ENCODE measurements at places on chromosomes 4 and X.

- DNase-seq = no peak
These were observed 514.0 kb upstream of the DIAPH2 start for GRCh38 chrX:96170626-96171025.

- no peak for DNase-seq
These were observed 13.4 kb upstream of the NHS start for GRCh38 chrX:17361620-17362019.

- no peak for DNase-seq
These were observed 17.5 kb downstream of the STAP1 start for GRCh38 chr4:67576059-67576466.

DNA sequence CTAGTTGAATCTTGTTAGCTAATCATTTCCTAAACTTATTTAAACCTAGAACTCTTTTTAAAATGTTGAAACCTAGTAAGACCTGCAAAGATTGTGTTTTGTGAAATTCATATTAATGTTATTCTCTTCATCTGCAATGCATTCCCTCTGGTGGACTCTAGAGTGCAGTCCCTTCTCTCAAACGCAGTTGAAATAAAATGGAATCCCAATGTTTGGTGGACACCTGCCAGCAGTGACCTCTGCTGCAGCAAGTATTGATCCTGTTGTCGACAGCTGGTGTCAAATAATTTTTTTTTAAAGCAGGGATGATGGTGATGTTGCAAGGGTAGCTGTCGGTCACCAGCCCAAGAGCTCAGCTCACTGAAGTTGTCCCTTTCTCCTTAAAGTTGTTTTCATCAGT lies 492.0 kb downstream of the ZIC3 start:
- DNase-seq = no peak

- no peak for DNase-seq
These were observed 4.1 kb downstream of the AFF1 start for GRCh38 chr4:86938771-86939520.

DNA sequence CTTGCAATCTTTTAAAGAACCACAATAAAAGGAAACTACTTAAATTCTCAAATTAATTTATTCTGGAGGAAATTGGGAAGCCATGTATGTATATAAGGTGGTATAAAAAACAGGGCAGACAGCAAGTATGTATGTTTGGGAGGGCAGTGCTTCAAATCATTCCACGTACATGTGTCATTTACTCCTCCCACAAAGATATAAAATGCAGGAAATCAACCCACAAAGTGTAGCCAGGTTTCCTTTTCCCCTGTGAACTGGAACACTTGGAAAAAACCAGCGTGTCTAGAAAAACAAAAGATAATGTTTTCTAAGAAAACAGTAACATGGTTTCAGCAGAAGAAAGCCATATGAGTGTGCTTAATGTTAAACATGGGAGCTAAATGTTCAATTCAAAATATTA lies 156.7 kb upstream of the FAM47A start:
- no peak for DNase-seq

GRCh38 chrX:17674601-17675000 lies 62.7 kb upstream of the SCML1 start:
- no peak for DNase-seq

- DNase-seq = no peak
These were observed 21.1 kb downstream of the RASSF6 start for GRCh38 chr4:73599182-73599581.

DNA sequence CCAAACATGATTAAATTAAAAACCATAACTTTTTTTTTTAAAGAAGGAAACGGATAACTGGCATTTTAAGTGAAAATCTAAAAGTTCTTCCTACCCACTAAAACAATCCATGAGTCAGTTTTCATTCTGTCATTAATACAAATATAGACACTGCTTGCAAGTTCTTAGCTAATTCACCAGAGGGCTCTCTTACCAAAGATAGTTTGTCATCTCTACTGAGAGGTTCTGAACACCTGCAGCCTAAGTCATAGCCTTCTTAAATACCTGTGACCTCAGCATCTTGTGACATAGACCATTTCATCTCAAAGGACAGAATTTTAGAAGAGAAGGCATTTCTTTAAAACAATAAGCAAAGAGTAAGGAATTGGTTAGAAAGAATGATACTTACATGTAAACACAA lies 65.3 kb upstream of the FAM120C start:
- no peak for DNase-seq

DNA sequence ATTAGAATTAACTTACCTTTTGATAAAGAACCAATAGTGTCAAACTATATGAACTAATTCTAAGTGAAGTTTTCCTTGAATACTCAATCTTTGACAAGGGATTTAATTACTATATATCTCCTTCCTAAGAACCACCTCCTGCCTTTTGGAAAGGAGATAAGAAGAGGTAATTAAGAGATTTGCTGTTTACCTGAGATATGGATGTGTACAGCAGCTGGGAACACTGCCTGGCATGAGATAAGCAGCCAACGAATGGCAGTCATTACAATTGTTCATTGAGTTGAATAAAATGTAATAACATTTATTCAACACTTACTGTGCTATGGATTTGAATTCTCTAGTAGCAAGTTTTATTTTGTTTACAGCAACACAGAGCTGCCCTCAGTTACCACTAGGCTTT lies 407.1 kb downstream of the SPOCK3 start:
- DNase-seq = no peak

DNA sequence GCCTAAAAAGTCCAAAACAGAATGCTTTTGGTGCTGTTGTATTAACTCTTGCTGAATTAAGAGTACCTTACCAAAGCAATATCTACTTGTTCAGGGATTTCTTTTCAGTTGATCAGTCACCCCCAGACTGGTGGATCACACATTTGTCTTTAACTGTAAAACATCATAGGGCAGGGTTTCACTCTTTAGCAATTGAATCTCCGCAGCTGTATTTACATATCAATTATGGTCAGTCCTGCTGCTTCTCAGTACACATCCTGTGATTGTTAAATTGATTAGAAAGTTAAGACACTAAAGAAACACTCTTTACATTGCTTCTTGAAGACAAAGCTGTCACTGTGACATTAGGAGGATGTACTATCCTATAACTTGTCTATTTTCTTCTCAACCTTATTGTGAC lies 277.1 kb upstream of the ADGRL3 start:
- no peak for DNase-seq

All from T-helper 1 cell (primary cell).